ENCODE measurements at places on chromosomes 4 and X.

GRCh38 chrX:130418740-130419139 lies 17.0 kb downstream of the RBMX2 start:
- DNase-seq = no peak

DNA sequence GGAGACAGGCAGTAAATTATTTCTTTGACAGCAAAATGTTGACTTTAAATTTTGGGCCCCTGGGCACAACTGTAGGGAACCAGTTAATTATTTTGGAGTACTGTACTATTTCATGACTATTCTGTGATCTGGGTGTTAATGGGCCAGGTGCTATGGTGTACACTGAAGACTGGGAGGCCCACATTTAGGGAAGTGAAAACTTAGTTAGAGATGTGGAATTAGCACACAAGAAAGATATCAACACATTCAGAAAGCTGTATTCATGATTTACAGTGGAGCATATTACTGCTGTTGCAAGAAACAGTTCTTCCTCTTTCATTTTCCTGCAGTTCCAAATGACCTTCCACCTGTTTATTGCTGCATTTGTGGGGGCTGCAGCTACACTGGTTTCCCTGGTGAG lies 12.4 kb downstream of the PLP1 start:
- no peak for DNase-seq

DNA sequence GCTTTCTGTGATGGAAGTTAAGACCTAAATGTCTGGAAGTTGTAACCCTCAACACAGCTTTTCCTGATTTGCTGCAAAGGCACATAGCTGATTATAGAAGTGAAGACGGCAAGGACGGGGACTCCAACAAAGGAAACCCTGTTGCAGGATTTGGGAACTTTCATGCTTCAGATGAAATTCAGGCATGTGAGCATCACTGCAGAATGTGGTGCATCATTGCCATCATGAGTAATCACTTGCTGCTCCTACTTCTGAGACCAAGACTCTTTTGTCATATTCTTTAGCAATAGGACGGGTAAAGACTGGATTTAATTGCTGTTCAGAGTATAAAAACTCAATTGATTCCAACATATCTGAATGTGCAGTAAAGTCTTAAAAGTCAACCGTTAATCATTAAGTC lies 35.8 kb downstream of the YIPF6 start:
- no peak for DNase-seq

- DNase-seq = no peak
Observed at GRCh38 chr4:14853176-14853943, 148.9 kb upstream of the CPEB2 start.

GRCh38 chr4:113604955-113605354 lies 156.6 kb downstream of the CAMK2D start:
- no peak for DNase-seq

All from NCI-H187 (cell line).